ENCODE measurements at places on chromosomes 7 and 10. TPM values are rescaled to one million over a fixed set of nuclear protein-coding genes. Genes with fewer than 3 reads are reported as not detected.
A peak's percentile ranks its signal among the peaks of the same experiment; 100 is the strongest.

COBL gene
- 26.9 TPM for total RNA-seq

PDE1C gene
- 3.4 TPM for total RNA-seq

GRCh38 chr7:135170274-135170997 is at the start of gene CYREN:
Gene CYREN, minus strand, starts transcription at chr7:135170707. Its CDS starts 1,785 bp downstream, at chr7:135168922.
- peak; percentile 79 for DNase-seq

DNA sequence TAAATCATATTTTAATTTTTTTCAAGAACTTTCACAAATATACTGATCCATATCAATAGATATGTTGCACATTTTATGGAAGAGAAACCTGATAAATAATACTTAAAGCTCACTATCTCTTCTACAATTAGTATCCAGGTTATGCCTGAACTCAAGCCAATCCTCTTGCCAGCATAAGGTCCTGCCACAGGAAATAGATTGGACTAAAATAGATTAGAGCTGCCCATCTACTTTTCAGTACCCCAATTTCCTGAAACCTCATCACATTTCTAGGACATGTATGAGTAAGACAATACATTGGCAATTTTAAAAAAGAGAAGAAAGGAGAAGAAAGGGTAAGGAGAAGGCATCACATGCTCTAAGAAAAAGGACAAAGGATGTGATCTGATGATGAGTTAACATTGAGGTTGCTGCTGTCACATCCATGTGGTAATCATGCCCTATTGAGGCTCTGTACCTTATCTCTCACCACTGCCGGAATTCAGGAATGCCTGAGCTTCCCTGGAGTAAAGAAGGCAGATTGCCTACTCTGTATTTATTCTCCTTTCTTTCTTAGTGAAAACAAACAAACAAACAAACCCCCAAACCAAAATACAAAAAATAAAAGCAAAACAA is 199.7 kb downstream of the ANK3 start:
- no peak for DNase-seq

DNA sequence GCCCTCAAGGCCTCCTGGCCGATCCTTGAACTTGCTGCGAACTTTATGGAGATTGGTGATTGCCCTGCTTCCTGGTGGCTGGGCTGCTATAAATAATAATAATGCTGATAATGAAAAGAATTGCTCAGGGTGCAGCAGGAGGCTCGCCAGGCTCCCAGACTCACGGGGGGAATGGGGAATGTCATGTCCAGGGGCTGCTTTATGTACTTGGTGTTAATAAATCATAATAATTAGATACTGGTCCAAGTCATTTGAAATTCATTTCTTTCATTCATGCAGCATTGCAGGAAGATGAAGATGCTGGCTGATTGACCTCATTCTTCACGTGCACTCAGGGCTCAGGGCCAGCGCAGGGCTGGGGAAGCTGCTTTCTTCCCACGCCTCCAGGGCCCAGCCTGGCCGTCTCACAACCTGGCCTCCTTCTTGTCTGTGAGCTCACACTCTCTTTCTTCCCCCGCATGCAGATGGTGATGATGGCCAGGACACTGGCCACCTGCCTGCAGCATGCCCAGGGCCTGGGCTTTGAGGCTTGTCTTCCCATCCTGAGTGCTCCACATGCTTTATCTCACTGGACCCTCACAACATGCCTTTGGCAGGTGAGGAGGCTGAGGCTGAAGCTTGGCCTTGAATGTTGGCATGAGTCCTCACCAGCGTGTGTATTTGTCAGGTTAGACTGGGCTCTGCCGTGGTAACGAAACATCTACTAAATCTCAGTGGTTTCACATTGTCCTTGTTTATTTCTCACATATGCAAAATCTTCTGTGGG is 138.4 kb upstream of the TNS3 start:
- DNase-seq = no peak

DNA sequence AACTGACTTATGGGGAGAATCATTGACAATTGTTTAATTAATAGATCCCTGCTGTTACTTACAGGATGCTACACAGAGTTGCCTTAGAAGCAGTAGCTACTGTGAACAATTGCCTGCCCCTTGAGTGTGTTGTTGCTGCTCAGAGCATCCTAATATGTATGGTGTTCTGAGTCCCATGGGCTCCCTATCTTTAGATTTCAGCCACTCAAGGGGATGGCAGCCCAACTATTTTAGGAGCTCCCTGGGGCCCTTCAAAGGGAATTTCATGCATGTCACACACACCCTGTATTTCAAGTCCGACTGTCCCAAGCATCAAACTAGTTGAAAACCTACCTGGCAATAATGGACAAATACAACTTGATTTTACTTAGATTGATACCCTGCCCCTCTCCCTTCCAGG is 111.2 kb downstream of the NOC3L start:
- DNase-seq = no peak

Measured in omental fat pad (tissue), 4 donors.